ENCODE measurements at places on chromosomes 16 and 17.
A peak's percentile ranks its signal among the peaks of the same experiment; 100 is the strongest.

DNA sequence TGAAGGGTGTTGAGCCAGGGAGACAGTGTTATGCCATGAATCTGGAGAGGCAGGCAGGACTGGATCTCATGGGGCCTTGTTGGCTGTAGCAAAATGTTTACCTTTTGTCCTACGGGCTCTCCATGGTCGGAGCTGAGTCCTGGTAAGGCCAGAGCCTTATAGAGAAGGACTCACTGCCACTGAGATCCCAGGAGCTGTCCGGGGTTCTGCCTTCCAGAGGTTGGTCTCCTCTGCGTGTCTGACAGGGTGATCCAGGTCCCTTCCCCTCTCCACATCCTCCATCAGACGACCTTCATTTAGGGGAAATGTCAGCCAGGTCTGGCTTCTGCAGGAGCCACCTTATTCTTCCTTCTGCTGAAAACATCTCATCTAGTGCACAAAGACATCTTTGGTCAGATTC is 285.2 kb upstream of the N4BP1 start:
- DNase-seq = no peak

- DNase-seq = no peak
Observed at GRCh38 chr16:57609541-57610401, 18.7 kb upstream of the ADGRG1 start.

- peak; percentile 5 for DNase-seq
Observed at GRCh38 chr16:57538235-57538721, 1.9 kb upstream of the CCDC102A start.

DNA sequence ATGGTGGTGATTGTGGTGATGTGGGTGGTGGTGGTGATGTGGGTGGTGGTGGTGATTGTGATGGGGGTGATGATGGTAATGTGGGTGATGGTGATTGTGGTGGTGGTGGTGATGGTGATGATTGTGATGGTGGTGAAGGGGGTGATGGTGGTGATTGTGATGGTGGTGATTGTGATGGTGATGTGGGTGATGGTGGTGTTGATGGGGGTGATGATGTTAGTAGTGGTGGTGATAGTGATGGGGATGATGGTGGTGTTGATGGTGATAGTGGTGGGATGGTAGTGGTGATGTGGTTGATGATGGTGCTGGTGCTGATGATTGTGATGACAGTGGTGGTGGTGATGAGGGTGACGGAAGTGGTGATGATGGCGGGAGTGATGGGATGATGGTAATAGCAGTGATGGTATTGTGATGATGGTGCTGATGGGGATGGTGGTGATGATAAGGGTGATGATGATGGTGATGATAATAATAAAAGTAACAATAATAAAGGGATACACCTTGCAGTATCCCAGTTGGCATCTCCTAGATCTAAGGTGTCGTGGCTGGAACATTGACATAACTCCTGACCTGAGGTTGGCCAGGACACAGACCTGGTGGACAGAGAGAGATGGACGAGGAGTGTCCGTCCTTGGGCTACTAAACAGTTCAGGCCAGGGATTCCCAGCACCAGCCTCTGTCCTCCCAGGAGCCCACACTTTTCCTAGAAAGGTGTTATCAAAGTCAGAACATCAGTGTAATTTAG is 344.5 kb downstream of the SEC14L1 start:
- DNase-seq = no peak

DNA sequence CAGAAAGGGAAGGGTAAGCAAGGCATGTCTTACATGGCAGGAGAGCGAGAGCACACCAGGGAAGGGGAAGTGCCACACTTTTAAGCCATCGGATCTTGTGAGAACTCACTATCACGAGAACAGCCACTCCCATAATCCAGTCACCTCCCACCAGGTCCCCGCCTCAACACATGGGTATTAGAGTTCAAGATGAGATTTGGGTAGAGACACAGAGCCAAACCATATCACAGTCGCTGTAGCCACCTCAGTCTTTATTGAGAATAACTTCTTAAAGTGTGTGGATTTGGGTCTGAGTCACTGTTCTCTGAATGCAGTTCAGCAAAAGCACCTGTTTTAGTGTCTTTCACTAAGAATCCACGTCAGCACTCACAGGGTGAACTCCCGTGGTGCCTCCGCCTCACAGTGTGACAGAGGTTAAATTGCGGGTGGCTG is 195.2 kb upstream of the CHMP6 start:
- DNase-seq = no peak

DNA sequence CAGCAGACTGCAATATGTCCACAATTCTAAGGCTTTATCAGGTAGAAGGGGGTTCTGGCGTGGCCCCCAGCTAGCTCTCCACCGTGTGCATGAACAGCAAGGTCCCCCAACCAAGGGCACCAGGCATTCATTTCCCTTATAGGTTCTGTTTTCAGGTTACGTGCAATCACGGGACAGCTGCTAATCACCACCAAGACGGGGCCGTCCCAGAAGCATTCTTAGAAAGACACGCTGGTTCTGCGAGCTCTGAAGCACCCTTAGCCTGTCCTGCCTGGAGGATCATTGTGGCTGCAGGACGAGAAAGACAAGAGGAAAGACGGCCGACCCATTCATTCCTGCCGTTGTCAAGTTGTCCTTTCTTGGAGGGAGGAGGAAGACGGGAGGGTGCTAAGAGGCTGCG is 302.9 kb downstream of the SOX9 start:
- no peak for DNase-seq

- no peak for DNase-seq
Observed at GRCh38 chr16:1308036-1308976, 1.1 kb upstream of the UBE2I start.
